GM03348 (cell line): ENCODE measurements at places on chromosomes 5 and 9.

GRCh38 chr9:19028835-19029451 is 4.1 kb downstream of the SAXO1 start:
- DNase-seq: peak; percentile 87

DNA sequence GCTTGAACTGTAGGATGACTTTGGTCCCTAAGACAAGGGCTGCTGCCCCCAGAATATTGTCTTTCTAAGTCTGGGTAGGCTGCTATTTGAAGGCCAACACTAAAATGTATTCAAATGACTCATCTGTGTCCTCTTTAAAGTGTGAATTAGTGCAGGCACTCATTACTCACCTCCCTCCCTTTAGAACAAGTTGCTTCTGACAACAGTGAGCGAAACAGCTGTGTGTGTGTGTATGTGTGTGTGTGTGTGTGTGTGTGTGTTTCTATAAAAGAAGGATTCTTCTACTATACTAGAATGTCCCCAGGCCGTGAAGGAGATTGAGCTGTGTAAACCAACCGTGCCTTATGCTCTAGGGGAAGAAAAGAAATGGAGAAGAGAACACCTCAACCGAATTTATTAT is 1337.2 kb downstream of the PTPRD start:
- no peak for DNase-seq

GRCh38 chr5:79236362-79236969 is 535 bp downstream of the JMY start:
- peak; percentile 66 for DNase-seq

DNA sequence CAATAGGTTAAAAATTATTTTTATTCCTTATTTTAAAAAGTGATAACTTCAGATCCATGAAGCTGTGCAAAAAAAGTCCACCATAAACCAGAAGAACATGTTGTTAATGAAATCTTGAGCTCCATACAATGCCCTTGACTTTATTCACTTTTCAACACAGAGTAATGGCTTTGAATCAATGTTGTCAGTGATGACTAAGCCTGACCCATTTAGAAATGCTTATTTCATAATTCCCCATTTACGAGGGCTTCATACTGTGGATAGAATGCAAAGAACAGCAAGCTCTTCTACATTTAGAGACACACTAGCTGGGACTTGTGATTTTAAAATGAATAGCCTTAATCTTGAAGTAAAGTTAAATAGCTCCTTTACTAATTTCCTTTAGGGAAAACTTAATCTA is 25.7 kb upstream of the IL9 start:
- DNase-seq: peak; percentile 51

- DNase-seq: no peak
Observed at GRCh38 chr9:20250791-20251190, 371.5 kb downstream of the MLLT3 start.

DNA sequence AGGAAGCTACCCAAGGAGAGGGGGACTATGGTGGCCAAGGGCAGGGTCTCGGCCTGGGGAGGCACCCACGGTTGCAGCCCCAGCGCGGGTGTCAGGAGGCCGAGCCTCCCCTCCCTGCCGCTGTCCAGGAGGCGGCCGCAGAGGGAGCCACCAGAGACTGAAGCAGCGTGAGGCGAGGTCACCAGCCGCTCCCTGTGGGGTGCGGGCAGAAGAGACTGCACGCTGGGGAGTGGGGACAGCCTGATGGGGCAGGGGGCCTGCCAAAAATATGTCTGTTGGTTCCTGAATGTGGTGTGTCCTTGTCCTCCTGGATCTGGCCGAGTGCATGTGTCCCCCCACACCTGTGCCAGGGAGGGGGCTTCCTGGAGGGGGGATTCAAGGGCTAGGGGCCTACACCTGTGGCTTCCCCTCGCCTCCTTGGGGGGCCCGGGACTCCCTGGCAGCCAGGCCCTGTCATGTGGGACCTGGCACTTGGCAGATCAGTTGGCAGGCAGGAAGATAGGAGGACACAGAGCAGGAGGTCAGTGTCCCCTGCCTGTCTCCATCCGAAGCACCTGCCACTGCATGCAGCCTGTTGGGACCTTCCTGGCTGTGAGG is 131.2 kb downstream of the DAB2IP start:
- no peak for DNase-seq
